Kidney (tissue), 22 donors: ENCODE measurements at places on chromosomes 3 and 15.

DNA sequence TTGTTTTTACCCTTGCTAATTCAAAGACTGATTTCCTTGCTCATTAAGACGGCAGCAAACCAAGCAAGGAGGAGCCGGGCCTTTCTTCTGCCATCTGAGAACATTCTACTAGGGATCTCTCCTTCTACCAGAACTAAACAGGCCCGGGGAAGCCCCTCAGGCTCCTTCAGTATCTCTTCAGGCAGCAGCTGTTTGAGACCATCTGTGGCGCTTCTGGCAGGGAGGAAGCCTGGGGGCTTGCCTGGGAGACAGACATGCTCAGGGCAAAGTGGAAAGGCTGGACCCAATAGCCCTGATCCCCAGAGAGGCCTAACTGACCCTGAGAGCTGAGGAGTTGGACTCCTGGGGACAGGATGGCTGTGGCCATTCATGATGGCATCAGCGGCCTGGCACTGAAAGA lies 67.9 kb downstream of the FEM1B start:
- peak; percentile 43 for DNase-seq

DNA sequence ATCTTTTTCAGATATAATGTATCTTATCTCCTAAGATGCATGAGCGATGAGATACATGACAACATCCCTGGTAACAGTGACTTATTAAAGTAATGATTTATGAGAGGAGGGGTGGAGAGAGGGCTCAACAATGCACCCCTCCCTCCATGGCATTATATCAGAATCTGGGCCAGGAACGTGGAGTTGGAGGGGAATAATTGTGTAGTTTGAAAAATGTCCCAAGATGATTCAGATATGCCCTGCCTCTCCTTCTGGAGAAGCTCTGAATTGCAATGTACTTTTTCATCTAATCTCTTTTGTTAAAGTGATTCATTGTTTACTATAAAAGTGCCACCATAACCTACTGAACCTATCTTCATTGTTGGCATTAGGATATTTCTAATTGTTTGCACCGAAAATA lies 86.5 kb downstream of the FRMD4B start:
- no peak for DNase-seq

DNA sequence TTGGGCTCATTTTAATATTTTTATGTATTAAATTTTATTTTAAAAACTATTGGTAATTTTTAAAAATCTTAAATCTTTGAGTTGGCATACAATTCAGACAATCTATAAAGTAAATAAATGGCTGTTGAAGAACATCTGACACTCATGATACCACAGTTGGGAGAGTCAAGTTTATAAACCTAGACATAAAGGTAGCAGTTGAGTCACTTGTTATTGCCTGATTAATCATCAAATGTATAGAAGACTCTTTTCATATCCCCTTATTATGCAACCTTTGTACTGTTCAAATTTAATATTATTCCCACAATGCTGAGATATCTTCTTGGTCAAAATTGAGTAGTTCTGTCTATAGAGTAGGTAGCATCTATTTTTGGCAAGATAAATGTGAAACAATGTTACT lies 19.6 kb downstream of the PAQR9 start:
- DNase-seq = no peak

DNA sequence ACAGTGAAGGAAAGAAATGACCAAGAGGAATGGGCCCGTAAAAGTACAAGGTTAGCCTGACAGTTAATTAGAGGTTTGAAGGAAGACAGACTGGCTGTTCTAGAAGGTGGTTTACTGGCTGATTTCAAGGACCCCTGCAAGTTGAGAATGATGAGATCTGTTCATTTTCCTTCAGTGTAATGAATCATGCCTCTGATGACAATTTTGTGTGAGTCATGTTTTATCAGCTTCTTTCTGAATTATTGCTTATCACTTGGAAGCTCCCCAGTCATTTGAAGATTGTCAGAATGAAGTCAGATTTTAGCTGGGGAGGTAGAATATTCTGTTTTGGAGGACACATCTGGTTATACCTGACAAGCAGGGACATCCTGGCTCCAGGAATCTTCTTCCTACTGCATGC lies 50.6 kb downstream of the DRD3 start:
- DNase-seq = no peak

- DNase-seq = no peak
Measured at GRCh38 chr15:91879158-91879557, 25.6 kb downstream of the SLCO3A1 start.

GRCh38 chr3:175297216-175297615 lies 438.1 kb downstream of the NAALADL2 start:
- no peak for DNase-seq

DNA sequence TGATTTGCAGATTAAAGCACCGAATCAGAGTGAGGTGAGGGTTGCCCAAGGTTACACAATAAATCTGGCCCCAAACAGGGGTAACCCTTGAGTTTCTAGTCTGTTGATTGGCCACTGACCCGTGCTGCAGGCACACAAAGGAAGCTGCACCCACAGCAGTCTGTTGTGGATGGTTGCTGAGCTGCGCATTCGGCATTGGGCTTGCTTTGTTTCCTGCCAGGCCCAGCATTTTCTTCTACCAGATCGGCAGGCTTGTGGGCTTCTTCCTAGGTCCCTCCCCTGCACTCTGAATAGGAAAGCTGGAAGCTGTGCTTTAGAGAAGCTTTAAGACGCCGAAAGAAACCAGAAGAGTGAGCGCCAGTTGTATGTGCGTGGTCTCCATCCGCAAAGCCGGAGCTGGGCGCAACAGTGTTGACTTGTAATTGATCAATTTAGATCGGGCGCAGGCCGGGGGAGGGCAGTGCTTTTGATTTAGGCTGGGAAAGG lies 12.1 kb downstream of the B3GNT5 start:
- no peak for DNase-seq

GRCh38 chr3:71803248-71803647 lies 18.3 kb upstream of the PROK2 start:
- no peak for DNase-seq

- peak; percentile 65 for DNase-seq
Measured at GRCh38 chr15:65303687-65304380, 643 bp upstream of the RNU5B-1 start.

GRCh38 chr3:124601190-124601589 lies 129.1 kb upstream of the UMPS start:
- DNase-seq = no peak

- DNase-seq = no peak
Measured at GRCh38 chr3:104176706-104177105, 1190.0 kb upstream of the ALCAM start.

- no peak for DNase-seq
Measured at GRCh38 chr15:89797678-89798201, 16.9 kb downstream of the ANPEP start.
